Ascending aorta (tissue), 2 donors: ENCODE measurements at places on chromosomes 12 and 14.

GRCh38 chr12:100473050-100473715 lies 483 bp upstream of the NR1H4 start:
- DNase-seq = no peak

DNA sequence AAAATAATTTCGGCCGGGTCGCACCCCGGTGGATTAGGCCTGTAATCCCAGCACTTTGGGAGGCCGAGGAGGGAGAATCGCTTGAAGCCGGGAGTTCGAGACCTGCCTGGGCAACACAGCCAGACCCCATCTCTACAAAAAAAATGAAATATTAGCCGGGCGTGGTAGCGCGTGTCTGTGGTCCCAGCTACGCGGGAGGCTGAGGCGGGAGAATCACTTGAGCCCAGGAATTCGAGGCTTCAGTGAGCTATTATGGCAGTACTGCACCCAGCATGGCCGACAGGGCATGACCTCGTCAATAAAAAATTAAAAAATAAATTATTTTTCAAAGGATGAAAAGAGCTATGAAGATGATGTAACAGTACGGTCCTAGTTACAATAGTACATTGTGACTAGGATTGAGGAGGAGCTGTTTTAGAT lies 523 bp downstream of the GTF2H3 start:
- no peak for DNase-seq

- no peak for DNase-seq
These were observed 309.9 kb downstream of the VRK1 start for GRCh38 chr14:97107080-97107479.

DNA sequence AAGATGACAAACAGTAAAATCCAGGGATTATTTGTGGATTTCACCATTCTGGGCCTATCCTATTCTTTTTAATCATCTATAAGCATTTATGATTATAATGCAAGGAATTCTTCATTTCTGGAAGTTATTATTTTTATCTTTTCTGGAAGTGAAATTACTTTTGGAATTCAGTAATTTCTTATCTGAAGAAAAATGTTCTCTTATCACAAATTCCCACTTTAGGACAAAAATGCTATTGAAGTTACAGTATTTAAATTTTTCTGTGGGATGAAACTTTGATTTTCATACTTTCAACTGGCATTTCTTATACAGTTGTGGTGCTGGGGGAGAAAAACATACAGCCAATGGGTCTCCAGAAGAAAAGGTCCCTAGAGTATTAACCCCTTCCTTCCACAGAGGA lies 96.0 kb downstream of the CAND1 start:
- no peak for DNase-seq

DNA sequence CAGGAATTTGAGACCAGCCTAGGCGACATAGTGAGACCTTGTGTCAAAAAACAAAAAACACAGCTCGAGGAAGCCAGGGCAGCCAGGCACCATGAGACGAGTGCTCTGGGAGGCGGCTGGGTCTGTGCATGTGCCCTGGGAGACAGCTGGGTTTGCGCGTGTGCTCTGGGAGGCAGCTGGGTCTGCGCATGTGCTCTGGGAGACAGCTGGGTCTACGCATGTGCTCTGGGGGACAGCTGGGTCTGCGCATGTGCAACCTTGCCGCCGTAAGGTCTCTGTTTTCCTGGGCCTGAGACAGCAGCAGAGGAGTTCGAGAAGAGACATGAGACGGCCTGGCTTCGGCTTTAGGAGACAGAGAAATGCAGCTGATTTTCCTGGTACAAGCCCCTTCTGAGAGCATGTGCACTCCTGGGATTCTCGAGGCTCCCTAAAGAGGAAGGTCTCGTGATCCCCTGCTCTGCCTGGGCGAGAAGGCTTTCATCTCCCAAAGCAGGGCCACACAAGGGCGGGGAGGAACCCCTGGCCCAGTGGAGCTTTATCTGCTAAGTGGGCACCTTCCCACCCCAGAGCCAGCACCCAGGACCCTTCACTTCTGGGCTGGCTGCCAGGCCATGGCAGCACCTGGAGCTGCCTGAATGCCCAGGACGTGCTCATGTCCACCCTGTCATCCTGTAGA lies 3.5 kb upstream of the BDKRB1 start:
- no peak for DNase-seq

- no peak for DNase-seq
These were observed 144.9 kb upstream of the PELI2 start for GRCh38 chr14:55973285-55973800.

- DNase-seq = no peak
These were observed 8.8 kb upstream of the TEX22 start for GRCh38 chr14:105389534-105389933.

- peak; percentile 86 for DNase-seq
These were observed 1.7 kb upstream of the DUSP6 start for GRCh38 chr12:89353823-89354611.

DNA sequence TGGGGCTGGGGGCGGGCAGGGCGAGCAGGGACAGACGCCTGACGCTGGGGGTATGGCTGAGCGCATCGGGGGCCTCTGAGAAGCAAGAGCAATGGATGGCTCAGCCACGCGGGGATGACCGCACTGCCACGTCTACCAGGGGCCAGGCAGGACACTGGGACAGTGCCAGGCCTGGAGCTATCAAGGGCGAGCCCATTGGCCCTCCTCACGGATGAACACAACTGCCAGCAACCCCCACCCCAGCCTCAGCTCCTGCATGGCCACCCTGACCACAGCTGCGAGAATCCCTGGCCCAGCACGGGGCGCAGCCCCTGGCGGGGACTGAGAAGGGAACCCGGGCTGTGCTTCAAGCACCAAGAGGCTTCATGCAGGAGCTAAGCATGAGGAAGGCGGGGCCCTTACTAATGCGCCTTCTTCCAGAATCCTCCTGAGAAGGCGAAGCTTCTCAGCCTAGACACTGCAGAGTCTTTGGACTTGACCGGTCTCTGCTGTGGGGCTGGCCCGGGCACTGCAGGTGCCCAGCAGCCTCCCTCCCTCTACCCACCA lies 9.5 kb downstream of the ARL6IP4 start:
- DNase-seq = no peak
